Sigmoid colon (tissue), 7 donors: ENCODE measurements at places on chromosomes 12 and 14. TPM values are rescaled to one million over a fixed set of nuclear protein-coding genes. Genes with fewer than 3 reads are reported as not detected.

GRCh38 chr14:23396126-23396525, 11.9 kb downstream of the MYH6 start:
- DNase-seq = no peak

- peak; percentile 32 for DNase-seq
Observed at GRCh38 chr14:23569443-23570151, 2.0 kb upstream of the AP1G2 start.

GRCh38 chr14:20489093-20489994, 16.0 kb upstream of the RNASE10 start:
- no peak for DNase-seq

DNA sequence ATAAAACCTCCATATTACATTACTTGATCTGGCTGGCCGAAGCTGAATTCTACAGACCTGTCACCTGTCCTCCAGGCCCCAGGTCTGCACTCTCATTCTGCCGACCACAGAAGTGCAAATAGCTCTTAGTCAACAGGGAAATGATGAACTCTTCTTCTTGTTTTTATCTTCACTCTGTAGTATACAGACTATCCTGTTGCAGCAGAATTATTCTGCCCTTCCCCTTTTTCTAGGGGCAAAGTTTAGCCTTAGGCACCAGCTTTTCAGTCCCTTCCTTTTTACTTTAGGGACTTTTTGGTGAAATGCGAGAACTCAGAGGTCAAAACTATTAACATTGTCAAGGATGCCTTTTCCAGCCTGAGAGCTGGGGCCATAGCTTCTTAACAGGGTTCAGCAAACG, 229.6 kb upstream of the EGLN3 start:
- no peak for DNase-seq

GRCh38 chr14:104592785-104593184, 11.8 kb downstream of the TMEM179 start:
- no peak for DNase-seq

DNA sequence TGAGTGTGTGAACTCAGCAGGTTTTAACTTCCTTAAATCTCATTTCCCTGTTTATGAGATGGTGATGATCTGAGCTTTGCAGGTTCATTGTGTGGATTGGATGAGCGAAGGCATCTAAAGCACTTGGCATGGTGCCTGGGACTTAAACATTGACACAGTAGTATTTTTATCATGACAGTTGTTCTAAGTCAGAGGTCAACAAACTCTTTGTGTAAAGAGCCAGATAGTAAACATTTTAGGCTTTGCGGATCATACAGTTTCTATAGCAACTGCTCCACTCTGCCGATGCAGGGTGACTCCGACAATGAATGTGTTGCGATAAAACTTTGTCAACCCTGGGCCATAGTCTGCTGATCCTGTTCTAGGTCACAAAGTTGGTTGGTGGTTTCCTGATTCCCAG, 25.2 kb downstream of the SLC24A4 start:
- DNase-seq = no peak

DNA sequence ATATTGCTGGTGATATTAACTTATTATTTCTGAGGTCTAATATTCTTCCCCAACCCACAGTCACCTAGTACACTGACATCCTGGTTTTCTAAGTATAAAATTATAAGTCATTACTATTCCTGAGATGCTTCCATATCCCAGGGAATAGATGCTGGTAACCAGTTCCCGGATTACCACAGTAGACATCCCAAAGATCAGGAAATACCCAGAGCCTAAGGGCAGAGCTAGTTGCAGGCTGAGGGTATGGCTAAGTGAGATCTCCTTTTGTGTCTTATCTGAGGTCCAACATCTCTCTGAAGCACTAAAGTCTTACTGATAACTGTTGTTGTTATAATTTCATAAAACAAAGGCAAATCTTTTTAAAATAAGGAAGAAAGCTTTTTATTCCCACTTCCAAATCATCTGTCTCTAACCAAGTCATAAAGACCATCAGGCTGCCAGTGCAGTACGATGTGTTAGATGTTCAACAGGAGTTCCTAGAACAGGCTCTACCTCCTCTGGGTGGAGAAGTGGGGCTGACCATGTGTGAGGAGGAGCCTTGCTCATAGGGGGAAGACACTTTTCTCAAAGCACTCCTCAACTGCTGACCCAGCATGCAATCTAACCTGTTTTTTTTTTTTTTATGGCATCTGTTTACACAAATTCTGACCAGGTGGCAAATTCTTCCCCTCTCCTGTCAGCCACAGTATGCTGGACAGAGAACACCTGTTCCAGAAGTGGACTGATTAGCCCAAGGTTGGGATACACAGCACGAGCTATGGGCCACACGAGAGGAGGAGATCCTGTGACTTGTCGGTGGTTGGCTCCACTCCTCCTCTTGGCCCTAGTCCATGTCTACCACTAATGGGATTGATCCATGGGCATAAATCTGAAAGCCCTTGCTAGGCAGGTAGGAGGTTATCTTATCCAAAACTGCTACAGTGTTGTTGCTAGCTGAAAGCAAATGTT, 16.1 kb upstream of the GRIP1 start:
- no peak for DNase-seq

GRCh38 chr12:131105351-131105735, 151.6 kb downstream of the ADGRD1 start:
- DNase-seq = peak; percentile 56

GRCh38 chr12:55652352-55652751, 15.7 kb downstream of the OR10P1 start:
- DNase-seq = no peak

GRCh38 chr14:49206828-49207227, 379.4 kb downstream of the RPS29 start:
- DNase-seq = no peak

PPFIA2 gene
- total RNA-seq = 2.5 TPM

KRT84 gene
- not detected for total RNA-seq

HECTD4 gene
- 30.3 TPM for total RNA-seq

ZNF84 gene
- 30.7 TPM for total RNA-seq

DIO2 gene
- total RNA-seq = 1.8 TPM
